Mesenteric fat pad (tissue), 1 donor: ENCODE measurements at places on chromosomes 11 and 22.
A peak's percentile ranks its signal among the peaks of the same experiment; 100 is the strongest.

GRCh38 chr11:59643390-59643789 lies 25.4 kb downstream of the PATL1 start:
- DNase-seq = no peak

DNA sequence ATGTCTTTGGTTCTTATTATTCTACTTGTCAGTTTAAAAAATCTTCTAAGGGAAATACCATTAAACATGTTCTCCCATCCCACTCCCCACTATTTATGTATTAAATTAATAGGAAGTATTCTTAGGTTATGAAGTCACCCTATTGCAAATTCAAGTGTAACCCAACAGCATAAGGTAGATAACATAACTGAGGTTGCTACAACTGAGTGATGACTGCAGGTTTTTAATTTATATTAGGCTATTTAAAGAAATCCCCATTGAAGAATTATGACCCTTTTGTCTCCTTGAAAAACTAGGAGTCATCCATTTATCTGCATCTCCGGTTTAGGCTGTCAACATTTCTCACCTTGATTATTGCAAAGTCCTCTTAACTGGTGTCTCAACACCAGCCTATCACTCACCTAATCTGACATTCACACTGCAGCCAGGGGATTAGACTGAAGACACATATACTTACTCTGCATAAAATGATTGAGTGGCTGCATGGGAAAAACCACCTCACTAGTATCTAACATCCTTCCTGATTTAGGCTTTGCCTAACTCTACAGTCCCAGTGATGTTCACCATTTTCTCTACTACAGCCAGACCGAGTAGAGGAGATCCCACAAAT lies 649.4 kb downstream of the CNTN5 start:
- no peak for DNase-seq

DNA sequence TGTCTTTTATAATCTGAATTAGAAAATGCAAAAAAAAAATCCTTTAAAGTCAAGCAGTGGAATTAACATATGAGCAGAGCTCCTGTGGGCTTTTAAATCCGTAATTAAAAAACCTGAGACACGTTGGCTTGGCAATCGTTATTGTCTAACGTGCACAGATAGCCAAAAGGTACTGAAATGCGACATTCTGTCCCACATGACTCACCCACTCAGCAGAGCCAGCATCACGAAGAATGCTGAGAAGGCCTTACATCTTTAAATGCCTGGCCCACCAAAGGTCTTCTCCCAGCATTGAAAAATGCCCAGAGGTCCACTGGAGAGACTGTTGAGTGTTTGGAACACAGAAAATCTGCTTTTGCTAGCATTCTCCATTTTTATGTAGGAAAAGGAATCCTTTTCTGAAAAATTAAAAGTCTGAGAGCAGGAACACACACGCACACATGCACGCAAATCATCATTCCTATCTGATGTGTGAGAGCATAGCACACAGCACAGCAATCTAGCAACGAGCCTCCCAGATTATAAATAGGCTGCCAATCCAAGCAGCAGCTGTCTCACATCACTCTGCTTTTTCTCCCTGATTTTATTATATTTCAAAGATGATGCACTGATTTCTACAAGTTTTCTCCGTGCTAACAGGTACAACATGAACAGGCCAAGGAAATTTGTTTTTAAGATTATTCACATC lies 94.5 kb downstream of the PHF21A start:
- no peak for DNase-seq

- DNase-seq = no peak
Observed at GRCh38 chr11:134248910-134249480, 4.2 kb downstream of the THYN1 start.

DNA sequence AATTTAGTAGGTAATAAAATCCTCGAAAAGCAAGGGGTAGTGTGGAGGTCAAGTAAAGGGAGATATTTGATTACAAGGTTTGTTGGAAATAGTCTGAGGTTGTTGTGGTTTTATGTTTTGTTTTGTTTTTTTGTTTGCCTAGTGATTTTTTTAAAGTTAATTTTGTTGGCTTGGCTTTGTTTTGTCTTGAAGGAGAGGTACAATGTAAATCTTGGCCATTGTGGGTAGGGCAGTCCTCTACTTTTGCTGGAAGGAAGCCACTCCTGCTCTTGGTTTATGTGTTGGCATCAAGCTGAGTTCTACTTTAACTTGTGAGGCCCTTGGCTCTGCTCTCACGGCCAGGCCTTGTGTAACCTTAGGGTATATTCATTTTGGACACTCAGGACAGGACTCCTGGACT lies 3.2 kb downstream of the AMOTL1 start:
- no peak for DNase-seq

DNA sequence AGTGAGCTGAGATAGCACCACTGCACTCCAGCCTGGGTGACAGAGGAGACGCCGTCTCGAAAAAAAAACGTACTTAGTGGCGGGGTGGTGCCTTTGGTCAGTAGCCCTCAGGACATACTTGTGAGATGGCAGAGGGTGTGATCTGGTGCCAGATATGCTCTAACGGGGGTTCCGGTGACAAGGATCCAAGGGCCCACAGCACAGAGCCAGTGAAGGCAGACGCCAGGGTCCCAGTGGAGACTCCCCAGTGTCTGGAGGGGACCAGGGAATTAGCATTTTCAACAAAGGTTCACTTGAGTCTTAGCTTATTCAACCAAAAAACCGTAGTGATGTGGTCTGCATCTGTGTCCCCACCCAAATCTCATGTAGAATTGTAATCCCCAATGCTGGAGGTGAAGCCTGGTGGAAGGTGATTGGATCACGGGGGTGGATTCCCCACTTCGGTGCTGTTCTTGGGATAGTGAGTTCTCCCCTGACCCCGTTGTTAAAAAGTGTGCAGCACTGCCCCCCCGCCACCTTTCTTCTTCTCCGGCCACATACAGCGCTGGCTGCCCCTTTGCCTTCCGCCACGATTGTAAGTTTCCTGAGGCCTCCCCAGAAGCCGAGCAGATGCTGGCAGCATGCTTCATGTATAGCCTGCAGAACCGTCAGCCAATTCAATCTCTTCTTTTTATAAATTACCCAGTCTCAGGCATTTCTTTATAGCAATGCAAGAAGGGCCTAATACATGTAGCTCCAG lies 26.6 kb upstream of the OSBPL5 start:
- peak; percentile 55 for DNase-seq

- DNase-seq = no peak
Observed at GRCh38 chr11:15621565-15621964, 506.8 kb downstream of the INSC start.

GRCh38 chr11:35090125-35090524 lies 48.8 kb upstream of the CD44 start:
- DNase-seq = no peak

GRCh38 chr22:23042179-23042578 lies 28.1 kb upstream of the GNAZ start:
- DNase-seq = no peak

DNA sequence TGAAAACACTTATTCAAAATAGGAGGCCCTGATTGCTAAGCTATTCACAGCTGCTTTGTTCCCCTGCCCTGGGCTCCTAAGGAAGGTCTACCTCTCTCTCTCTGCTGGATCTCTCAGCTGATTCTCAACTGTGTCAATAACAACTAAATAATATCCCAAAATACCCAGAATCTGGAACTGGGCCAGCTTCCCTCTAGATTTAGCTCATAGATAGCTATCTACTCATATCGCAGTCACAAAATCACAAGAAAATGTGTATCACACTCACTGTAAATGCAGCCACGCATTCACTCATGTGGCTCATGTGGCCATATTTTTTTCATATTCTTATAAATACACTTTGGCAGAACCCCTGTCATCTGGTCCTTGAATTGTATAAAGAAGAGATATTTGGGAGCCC lies 555.1 kb downstream of the OPCML start:
- DNase-seq = no peak

- no peak for DNase-seq
Observed at GRCh38 chr11:61926235-61926634, 8.9 kb upstream of the RAB3IL1 start.

- DNase-seq = no peak
Observed at GRCh38 chr11:107587306-107587979, 3.5 kb upstream of the ELMOD1 start.

DNA sequence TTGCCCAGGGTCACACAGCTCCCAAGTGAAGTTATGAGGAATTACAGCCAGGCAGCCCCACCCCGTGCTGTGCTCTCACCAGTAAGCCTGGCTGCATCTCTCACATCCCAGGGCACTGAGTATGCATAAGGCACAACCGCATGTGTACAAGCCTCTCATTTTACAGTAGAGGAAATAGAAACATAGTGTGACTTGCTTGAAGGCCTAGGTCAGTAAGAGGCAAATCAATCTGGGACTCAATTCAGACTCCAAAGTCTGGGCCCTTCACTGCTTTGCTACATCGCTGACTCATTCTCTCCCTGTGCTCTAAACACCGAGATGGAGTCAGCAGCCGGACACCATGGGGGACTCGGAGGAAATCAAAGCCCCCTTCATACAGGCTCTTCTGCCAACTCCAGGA lies 7.9 kb downstream of the ABTB2 start:
- no peak for DNase-seq

DNA sequence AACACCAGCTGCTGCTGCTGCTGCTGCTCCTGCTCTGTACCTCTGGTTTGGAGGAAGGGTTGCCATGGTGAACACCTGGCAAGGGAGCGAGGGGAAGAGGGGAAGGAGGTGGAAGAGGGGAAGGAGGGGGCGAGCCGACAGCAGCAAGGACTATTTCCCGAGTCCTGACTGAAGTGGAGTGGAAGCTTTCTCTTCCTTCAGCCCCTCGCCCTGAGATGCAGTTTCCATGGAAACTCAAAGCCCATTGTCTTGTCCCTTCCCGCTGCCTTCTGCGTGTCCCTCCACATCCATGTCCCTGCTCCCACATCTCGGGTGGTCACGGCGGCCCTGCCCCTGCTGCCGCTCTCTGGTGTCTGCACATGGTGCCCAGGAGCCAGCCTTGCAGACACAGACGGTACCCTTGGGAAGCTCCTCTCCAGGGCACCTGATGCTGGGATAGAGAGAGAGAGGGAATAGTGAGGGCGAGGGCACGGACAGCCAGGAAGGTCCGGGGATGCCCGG lies 28.6 kb downstream of the FAM83F start:
- no peak for DNase-seq

- no peak for DNase-seq
Observed at GRCh38 chr11:127130321-127130720, 129.8 kb upstream of the KIRREL3 start.

DNA sequence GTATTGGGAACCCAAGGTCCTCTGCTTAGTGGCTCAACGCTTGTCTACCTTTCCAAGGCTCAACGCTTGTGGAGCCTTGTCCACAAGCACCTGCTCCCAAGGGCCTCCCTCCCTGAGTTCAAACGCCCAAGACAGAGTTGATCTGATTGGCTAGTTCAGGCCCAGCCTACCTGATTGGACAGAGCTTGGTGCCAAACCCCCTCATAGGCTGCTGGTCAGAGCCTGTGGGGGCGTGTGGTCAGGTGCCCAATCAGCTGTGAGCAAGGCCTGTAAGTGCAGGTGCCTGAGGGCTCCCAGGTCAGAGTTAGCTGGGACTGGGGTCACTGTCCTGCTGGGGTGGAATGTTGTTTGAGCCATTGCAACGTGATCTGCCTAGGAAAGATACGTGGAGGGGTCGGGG lies 16.9 kb upstream of the TMPRSS6 start:
- DNase-seq = no peak

GRCh38 chr11:11011617-11012016 lies 153.8 kb upstream of the ZBED5 start:
- DNase-seq = no peak

DNA sequence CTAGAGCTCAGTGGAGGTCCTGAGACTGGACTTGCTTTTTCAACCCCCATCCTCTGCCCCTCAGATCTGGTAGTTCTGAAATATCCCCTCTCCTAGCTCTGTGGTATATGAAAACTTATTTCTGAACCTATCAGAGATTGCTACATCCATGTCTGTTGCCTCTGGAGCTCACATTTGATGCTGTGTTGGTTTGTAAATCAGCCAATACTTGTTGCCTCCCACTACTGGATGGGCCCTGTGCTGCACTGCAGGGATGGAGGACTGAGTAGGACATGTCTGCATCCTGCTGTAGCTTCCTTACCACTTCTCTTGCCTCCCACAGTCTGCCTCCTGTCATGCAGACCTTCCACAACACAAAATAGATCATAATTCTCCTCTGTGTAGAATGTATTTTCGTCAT lies 5.2 kb downstream of the OLFML1 start:
- no peak for DNase-seq

GRCh38 chr11:12274056-12274455 lies 103.3 kb upstream of the PARVA start:
- DNase-seq = peak; percentile 35

- DNase-seq = no peak
Observed at GRCh38 chr11:18705651-18706281, 7.2 kb downstream of the TMEM86A start.

DNA sequence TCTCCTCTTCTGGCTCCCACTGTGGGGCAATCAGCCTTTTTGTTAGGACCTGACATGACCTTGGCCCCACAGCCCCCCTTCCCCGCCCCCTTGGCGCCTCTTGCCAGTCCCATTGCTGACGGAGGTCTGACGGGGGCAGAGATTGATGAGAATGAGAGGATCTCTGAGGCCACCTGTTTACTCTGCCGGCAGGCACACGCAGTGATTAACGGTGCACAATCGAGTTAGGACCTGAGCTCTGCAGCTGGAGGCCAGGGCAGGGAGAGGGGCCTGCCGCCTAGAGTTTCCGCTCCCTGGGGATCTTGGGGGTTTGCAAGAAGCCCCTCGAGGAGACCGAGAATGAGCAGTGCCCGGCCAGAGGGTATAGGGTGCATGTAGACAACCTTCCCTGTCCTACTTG lies 6.8 kb upstream of the CHRM1 start:
- no peak for DNase-seq

GRCh38 chr11:46373787-46374740 lies 7.4 kb upstream of the MDK start:
- no peak for DNase-seq

GRCh38 chr11:45897556-45897955 lies 9.5 kb downstream of the FREY1 start:
- DNase-seq = no peak

DNA sequence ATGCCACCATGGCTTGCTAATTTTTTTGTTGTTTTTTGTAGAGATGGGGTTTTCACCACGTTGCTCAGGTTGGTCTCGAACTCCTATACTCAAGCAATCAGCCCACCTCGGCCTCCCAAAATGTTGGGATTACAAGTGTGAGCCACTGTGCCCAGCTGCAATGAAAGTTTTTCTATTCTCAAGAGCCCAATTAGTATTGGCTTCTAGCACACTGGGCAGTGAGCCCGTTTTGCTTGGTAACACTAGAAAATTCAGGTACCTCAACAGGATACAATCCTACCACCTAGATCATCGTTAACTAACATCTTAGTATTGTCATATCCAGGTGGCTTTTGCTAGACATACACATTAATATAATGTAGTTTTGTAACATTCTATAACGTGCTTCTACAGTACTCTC lies 19.0 kb downstream of the SEC14L3 start:
- DNase-seq = no peak

- no peak for DNase-seq
Observed at GRCh38 chr11:79896258-79896657, 455.4 kb upstream of the TENM4 start.
